ENCODE measurements at places on chromosomes 2 and 18.

DNA sequence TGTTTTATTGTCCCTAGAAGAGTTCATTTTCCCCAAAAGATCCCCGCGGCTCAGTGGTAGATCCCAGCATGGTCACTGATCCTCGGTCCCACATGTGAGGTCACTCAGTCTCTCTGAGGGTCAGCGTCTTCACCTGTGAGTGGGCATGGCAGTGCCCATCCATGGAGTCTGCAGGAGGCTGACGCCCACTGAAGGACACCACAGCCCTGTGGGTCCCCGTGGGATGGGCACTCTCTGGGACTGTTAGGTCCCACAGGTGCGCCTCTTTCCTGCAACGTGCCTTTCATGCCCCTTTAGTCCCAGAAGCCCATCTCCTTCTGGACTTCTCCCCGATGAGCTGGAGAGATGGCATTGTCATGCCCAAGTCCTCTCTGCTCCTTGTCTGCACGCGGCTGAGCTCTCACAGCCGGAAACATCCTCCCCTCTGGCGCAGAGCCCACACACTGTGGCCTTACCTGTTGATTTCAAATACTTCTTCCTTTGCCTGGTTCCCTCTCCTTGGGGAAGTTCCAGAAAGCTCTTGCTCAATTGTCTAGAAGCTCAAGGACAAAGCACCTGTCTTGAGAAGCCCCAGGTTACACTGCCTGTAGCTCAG is 75.9 kb downstream of the PTGR3 start:
- DNase-seq = no peak

- no peak for DNase-seq
Observed at GRCh38 chr2:151344906-151345305, 12.5 kb upstream of the TNFAIP6 start.

DNA sequence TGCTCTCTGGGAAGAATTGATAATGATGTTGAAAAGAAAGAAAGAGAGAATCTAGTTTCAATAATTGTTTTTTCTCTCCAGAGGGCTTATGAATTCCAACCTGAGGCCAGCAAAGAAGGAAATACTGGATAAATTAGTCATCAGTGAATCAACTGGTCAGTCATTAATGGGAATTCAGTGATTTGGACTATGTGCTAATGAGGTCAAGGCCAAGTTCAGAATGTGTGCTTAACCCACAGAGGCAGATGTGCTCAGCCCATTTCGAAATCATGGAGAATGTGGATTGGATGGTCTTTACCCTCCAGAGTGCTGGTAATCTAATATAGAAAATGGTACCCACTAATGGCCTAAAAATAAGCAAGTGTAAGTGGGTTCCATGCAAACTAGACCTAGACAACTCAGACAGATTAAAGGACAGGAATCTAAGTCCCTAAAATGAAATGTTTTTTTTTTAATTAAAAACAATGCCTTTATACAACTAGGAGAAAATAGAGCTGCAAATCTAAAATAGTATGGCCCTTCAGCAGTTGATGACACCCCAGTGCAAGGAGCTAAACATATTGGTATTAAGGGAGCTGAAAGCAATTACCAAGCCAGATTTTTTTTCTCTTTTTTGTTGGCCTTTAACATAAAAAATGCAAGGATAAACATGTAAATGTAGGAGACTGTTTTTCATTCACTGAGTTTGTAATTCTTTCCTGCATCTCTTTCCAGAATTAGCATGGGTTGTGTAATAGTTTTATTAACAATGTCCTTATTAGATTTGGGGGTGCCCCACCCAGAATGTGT is 296.9 kb downstream of the SATB2 start:
- DNase-seq = no peak

GRCh38 chr2:201904538-201905420 is 98.4 kb downstream of the CDK15 start:
- no peak for DNase-seq

GRCh38 chr2:234256516-234256915 is 206.0 kb downstream of the SPP2 start:
- no peak for DNase-seq

GRCh38 chr18:70455731-70456130 is 166.9 kb downstream of the SOCS6 start:
- no peak for DNase-seq

DNA sequence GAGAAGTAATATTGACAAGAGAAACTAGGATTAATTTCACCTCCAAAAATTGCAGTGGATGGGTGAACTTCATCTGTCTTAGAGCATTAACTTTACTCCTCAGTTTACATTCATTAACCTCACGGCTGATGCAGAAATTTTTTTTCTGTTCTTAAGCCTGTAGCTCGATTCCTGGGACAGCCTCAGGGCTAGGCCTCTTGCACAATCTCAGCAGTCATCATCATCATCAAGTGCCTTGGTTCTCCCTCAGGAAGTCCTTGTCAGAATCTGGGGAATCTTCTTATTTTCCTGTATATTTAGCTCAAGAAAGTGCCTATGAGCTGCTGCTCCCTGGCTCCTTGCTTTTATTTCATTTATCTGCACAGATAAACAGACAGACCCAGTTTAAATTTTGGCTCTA is 1272.2 kb upstream of the LRRTM1 start:
- no peak for DNase-seq

DNA sequence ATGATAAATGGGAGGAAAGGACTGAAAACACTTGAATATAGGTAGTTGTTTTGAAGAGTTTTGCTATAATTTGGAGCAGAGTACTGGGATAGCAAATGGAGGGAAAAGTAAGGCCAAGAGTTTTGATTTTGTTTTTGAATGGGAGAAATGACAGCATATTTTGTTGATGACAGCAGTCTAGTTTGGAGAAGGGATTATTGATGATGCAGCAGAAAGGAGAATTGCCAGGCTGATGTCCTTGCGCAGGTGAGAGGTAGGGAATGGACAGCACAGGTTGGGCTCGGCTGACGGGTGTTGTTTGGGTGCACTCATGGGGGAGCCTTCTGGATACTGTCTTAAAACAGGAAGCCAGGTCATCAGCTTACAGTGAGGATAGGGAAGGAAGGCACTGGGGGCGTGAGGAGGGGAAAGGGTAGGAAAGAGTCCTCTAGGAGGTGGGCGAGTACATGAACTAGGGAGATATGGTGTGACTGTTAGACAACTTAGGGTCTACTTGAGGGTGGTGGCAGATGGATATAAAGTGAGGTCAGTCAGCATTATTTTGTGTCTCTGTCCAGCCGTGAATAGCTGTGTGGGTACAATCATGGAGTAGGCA is 10.4 kb downstream of the NCAPH start:
- DNase-seq = no peak

- DNase-seq = no peak
Observed at GRCh38 chr2:230246206-230246605, 20.7 kb downstream of the SP140 start.

GRCh38 chr2:64908406-64908805 is 80.8 kb upstream of the SLC1A4 start:
- no peak for DNase-seq

DNA sequence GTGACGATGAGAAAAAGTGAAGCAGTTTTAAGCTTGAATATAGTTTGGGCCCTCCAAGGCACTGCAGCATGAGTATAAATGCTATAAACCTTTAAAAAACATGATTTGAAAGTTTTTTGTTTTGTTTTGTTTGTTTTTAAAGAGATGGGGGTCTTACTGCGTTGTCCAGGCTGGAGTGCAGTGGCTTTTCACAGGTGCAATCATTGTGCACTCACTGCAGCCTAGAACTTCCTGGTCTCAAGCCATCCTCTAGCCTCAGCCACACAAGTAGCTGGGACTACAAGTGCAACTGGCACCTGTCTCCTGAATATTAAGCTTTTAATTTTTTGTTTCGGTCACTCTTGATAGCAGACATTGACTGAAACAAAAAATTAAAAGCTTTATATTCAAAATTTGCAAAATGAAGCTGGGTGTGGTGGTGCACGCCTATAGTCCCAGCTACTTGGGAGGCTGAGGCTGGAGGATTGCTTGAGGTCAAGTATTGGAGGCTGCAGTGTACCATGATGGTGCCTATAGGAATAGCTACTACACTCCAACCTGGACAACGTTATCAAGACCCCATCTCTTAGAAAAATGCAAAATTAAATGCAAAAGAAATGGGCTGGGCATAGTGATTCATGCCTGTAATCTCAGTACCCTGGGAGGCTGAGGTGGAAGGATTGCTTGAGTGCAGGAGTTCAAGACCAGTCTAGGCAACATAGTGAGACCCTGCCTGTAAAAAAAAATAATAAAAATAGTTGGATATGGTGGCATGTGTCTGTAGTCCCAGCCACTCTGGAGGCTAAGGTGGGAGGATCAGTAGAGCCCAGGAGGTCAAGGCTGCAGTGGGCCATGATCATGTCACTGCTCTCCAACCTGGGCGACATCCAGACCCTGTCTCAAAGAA is 15.0 kb downstream of the FZD5 start:
- DNase-seq = no peak

- DNase-seq = no peak
Observed at GRCh38 chr2:195842932-195843331, 185.9 kb downstream of the SLC39A10 start.

DNA sequence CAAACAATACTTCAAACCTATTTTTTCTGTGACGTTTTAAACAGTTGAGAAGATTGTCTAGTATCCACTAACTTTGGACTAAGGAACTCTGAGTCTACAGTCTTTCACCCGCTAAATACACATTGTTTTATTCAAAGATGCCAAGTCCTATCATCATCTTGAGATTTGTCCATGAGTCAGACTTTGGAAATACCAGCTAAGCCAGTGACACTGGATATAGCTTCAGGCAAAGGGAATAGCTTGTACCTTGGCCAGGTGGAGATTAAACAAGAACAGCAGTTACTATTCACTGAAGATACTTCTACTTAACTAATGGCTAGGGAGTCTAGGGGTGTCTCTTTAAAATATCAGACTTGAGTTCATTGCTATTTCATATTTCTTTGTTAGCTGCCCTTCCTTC is 137.5 kb downstream of the COMMD1 start:
- no peak for DNase-seq

GRCh38 chr2:119259296-119259860 is 35.7 kb downstream of the STEAP3 start:
- DNase-seq = no peak

GRCh38 chr18:6327895-6328620 is 86.7 kb downstream of the L3MBTL4 start:
- no peak for DNase-seq

DNA sequence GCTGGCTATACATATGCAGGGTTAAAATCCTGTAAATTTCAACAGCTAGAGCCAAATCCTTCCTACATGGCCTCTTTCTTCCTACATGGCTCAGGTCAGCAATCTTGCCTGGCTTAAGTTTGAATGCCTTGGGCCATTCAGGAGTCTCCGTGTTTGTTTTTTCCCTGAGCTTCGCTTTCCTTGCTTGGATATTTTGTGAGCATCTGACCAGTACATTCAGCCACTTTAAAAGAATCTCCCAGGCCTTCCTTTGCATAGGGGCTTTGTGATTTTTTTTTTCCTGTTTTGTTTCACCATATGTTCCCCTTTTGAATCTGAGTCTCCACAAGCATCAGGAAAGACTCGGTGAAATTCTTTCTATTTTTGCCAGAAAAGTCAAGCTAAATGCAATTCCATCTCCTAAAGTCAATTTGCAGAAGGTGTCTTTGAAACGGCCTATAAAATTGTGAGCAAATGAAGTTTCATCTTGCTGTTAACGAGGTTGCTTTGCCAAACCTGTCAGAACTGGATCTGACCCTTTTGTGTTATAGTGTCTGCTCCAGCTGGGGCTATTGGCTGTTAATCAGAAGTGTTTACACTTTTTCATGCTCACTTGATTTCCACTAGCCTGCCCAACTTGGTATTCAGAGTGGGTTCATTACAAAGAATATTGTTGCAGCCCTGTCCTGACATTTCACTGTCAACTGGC is 256.9 kb downstream of the DCC start:
- no peak for DNase-seq

- no peak for DNase-seq
Observed at GRCh38 chr2:127407661-127408003, 10.6 kb upstream of the PROC start.

DNA sequence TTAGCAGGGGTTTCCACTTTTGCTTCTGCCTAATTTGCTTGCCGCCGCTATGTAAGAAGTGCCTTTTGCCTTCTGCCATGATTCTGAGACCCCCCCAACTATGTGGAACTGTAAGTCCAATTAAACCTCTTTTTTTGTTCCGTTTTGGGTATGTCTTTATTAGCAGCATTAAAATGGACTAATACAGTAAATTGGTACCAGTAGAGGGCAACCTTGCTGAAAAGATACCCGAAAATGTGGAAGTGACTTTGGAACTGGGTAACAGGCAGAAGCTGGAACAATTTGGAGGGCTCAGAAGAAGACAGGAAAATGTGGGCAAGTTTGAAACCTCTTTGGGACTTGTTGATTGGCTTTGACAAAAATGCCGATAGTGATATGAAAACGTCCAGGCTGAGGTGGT is 216.1 kb upstream of the FSIP2 start:
- DNase-seq = no peak

GRCh38 chr2:66888791-66889631 is 454.1 kb downstream of the MEIS1 start:
- no peak for DNase-seq

DNA sequence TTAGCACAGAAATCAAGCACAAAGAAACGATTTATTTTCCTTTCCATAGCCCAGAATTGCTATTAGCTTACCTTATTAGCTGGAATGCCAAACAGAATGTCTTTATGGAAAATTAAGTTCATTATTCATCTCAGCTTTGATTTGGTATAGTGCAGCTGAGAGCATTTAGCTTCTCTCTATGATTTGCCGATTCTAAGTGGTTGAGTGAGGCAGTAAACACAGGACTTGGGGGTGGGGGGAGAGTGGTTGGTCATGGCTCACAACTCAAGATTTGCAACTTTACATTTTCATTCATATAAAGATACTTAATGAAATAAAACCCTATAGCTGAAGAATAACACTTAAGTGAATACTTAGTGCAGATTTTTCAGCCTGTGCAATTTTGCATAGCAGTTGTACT is 395.2 kb downstream of the TGIF1 start:
- no peak for DNase-seq

DNA sequence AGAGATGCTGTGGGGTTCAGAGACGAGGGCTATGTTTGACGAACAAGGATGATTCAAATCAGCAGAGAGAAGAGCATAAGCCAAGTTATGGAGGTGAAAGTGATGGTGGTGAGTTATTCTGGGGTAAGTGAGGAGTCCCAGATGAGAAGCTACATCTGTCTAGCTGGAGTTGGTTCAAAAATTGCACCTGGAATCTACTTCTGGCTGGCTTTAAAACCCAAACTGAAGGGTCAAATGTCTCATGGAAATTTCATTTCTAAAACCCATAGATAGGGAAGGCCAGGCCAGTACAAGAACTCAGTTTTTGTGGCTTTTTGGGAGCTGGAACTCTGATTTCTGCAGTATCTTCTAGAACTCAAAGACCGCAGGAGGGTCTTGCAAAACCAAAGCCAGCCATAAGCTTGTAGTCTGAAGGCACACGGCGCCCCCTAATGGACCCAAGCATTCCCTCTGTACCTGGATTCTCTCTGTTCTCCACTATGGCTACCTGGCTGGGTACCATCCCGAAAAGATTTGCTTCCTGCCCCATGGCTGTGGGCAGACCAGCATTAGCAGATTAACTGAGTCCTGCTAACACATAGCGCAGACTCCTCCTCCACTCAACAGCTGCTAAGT is 229.1 kb upstream of the SLC14A2 start:
- DNase-seq = no peak

- DNase-seq = no peak
Observed at GRCh38 chr2:57434441-57434840, 612.2 kb upstream of the VRK2 start.
